ENCODE measurements at places on chromosomes 2 and 18.

DNA sequence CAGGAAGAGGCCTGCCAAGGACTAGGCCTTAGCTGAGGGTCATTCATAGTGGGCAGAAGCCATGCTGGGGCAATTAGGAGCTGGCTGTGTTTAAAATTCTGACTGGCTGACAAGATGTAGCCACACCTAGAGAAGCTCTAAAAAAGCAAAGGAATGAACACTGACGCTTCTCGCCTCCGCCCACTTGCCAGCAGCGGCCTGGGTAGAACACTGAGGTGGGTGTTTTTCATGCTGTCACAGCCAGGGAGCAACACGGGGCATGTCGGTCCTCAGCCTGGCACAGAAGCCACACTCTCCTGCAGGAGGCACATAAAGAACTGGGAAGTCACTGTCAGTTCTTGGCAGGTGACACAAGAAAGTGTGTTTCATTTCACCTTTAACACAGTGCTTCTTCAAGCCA, 10.4 kb downstream of the CHST10 start:
- DNase-seq, result no peak

DNA sequence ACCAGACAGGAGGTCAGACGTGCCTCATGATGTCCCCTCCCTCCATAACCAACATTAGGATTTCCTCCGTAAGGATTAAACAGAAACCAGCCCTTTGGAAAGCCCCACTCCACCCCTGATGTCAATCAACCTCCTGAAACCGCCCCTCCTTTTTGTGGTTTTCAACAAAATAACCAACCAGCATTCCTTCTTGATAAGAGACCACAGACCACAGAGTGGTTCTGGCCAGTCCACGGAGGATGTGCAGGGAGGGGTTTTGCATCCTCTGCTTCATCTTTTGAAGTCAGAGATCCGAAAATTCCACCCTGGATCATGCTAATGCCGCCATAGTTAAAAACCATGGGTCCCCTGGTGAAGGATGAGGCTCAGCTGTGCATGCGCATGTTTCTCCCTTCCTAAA, 180.0 kb upstream of the CCDC150 start:
- peak; percentile 15 for DNase-seq

- no peak for DNase-seq
These were observed 35.6 kb downstream of the IFIH1 start for GRCh38 chr2:162282765-162283425.

DNA sequence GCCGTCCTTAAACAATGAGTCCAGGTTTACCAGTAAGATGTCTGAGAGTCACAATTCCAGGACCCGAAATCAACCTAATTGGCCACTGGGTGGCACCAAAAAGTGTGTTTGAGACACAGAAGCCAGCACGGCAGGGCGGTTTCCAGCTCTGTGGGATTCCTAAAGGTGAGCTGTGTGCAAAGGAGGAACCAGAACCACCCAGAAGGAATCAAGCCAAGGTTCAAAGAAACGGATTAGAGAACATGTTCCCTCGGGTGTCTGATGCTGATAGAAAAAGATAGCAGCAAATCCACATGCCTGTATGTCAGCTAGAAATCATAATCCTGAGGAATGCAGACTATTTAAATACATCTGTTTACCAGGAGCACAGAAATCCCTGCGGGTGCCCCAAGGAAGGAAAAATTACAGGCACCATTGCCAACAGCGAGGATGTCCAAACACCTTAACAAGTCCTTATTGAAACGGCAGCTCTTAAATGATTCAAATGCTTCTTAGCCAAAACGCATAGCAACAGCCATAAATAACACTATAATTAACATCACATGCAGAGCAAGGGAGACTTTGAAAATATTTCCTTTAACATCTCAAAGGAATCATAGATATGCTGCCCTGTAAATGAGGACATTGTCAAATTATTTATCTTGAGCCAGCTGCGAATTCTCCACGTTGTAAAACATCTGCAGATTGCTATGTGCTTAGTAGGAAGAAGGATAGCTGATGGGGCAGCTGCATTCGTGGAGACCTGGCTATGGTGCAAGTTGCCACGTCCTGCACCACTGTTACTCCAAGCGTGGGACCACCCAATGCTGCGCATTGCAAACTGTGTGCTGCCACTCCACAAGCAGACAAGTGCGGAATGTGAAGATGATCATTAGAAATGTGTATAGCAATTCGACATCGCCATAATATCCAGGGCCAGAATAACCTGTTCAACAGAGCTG, 318.7 kb upstream of the NCKAP5 start:
- peak; percentile 80 for DNase-seq

GRCh38 chr2:85594715-85595300, 737 bp upstream of the RNF181 start:
- DNase-seq, result no peak

DNA sequence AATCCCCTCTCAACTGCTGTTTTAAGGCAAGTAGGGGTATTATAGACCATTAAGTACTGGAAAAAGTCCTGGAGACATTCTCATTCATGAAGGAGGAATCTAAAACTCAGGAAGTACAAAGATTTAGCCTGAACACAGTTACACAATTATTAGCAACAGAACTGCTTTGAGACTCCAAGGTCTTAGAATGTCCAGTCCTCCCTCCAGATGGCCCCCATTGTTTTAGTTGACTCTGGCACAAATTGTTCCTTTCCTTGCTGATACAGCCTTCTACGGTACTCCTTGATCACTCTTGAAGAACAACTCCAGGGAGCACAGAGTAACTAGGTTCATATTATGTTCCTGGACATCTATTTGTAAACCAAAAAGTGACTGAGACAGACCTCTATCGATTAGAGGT, 210.1 kb upstream of the RND3 start:
- DNase-seq, result no peak

DNA sequence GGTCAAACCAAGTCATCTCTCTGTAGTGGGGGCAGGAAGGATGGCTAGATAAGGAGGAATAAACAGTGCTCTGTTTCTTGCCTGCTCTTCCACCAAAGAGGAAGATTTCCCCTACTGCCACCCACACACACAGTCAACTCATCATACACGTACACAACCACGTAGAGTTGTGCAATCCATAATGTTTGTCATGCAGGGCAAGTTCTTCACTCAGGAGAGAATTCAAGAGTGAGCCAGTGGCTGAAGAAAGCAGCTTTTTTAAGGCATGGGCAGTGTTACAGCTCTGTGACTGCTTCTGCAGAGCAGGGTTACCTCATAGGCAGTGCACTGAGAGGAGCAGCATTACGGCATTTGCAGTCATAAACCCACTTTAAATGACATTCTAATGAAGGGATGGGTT, 283.0 kb downstream of the RND3 start:
- DNase-seq, result peak; percentile 61

GRCh38 chr2:229852565-229852964, 69.2 kb downstream of the TRIP12 start:
- no peak for DNase-seq

DNA sequence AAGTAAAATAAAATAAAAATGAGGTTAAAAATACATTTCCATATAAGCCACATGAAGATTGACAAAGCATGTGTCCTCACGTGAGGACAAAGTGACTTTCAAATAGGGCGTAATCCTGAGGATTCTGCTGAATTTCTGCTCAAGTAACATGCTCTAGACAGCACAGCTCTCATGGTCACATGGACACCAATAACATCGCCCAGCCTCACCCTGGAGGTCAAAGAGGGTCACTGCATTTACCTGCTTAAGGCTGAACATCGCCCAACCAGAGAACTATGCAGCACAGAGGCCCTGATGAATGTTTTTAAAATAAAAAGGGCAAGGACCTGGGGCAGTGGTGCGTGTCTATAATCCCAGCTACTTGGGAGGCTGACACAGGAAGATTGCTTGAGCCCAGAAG, 30.2 kb downstream of the TGFBRAP1 start:
- DNase-seq, result no peak

DNA sequence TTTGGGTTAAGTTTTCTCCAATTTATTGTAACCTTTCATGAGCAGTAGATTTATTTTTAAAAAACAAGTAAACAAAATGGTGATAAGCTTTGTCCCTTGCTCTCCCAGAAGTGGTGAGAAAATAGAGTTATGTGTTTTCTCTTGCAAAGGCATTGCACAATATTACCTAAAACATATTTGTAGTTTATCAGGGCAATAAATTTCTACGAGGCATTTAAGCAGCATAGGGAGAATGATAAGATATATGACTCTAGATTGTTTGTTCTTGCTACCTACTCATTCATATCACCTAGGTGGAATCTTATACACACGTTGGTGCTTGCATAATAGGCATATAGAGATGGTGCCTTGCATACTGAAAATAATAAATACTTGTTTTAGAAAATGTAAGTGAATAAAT, 201.7 kb downstream of the MYO1B start:
- no peak for DNase-seq

- DNase-seq, result no peak
These were observed 165.6 kb downstream of the TMEFF2 start for GRCh38 chr2:192029089-192029488.

DNA sequence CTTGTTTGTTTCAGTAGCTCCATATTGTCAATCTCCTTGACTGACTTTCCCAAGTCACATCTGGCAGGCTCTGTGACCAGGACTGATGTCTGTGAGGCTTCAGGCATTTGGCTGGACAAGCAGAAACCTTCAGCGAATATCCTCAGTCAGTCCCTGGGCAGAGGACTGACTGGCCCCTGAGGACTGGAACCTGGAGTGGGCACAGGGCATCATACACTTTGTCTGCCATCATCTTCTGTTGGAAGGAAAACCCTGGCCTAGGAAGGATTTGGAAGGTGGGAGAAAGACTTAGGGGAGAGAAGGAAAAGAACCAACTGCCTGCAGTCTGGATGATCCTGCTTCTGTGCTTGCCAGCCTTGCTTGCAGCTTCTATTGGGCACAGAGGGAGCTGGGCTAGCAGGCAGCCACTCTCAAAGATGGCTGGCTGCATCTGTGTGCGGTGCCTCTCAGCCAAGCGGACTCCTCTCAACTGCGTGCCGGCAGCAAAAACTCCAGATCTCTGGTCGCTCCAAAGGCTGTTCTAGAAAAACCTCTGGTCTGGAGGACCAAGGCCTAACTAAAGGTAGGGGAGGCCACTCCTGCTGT, 126.8 kb downstream of the MARCHF4 start:
- DNase-seq, result no peak

DNA sequence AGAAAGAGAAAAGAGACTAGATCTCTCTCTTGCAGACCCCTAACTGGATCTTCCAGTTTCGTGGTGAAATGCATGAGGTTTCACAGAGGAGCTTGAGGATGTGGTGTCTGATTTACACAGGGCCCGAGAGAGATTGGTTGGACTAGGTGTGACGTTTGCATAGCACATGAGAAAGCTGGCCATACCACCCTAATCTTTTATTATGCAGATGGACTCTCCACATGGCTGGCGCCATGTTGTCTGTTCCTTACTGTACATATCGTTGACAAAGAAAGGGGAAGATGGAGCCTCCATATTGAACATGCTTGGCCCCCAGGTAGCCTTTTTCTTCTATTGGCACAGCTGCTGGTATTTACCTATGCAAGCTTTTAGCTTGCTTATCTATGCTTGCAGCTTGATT, 27.5 kb upstream of the PGAP1 start:
- no peak for DNase-seq

GRCh38 chr2:234421-234820, 29.4 kb downstream of the SH3YL1 start:
- no peak for DNase-seq

DNA sequence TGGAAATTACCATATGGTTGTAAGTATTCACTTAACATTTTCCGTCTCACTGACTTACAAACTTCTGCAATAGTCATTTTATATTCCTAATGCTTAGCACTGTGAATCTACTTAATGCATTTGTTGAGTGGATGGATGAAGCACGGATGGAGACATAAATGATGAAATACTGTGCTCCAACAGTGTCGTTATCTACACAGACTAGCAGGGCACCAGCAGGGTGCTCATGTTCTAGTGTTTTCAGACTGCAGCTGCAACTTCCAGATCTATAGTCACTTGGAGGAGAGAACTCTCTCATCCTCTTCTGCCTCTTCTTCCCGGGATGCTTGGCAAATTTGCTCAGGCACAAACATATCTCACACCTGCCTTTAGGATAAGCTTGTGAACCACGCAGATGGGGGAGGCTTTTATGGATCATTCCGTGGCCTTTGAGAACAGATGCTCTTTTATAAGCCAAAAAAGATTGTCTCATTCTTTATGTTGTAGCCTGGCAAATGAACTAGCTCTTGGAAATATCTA, 797.7 kb downstream of the MBD2 start:
- no peak for DNase-seq

GRCh38 chr2:207867905-207868304, 98.2 kb upstream of the FZD5 start:
- DNase-seq, result no peak

DNA sequence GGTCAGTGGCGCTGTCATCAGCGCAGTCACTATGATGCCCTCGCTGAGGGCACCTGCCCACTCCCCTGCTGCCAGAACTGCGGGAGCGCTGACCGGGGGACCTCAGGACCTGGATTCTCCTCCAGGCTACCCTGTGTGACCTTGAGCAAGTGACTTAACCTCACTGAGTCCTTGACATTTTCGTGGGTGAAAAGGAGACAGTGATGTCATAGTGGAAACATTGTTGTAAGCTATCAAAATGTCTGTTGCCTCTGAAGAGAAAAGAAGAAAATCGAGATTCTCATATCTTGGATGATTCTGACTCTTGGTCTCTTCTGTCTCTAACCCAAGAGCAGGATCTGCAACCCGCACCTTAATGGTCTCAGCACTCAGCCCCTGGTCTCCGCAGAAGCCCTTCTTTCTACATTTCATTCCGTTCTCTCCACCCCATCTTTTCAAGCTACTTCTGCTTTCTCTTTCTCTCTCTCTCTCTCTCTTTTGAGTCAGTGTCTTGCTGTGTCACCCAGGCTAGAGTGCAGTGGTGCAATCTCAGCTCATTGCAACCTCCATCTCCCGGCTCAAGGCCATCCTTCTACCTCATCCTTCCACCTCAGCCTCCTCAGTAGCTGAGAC, 978 bp upstream of the TUBA4A start:
- peak; percentile 13 for DNase-seq

DNA sequence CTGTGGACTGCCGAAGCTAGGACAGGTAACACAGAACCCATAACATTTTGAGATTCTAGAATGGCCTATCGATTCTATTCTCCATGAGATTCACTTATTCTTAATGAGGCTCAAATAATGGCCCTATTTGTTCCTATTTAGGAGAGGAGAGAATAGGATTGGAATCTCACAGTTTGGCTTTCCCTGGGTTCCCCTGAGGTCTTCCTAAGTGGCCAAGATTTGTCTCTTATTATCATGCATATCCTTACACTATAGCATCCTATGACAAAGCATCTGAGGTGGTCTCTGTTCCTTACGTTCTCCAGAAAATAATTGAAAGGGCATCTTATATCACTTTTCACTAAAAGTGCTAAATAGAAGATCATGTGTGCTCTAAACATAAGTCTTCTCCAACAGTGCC, 9.5 kb downstream of the WDPCP start:
- no peak for DNase-seq

- peak; percentile 76 for DNase-seq
These were observed 46.6 kb upstream of the ZBTB7C start for GRCh38 chr18:48455555-48456478.

GRCh38 chr2:74991977-74992376, 33.5 kb downstream of the POLE4 start:
- peak; percentile 23 for DNase-seq

DNA sequence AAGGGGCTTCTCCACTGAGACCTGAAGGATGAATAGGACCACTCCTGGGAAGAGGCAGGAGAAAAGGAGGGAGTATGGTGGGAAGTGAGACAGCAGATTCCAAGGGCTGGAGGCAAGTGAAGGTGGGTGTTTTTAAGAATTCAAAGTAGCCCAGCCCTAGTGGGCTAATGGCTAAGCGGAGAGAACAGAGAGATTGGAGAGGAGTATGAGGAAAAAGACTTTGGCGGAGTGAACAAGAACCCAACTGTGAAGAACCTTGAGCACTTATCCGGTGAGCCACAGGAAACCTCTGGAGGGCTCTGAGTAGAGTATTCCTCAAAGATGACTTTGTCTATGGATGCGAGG, 142.6 kb downstream of the COPS8 start:
- no peak for DNase-seq

- no peak for DNase-seq
These were observed 21.1 kb downstream of the SERPINE2 start for GRCh38 chr2:224017957-224018356.
